ENCODE measurements at places on chromosomes 16 and 17. TPM values are rescaled to one million over a fixed set of nuclear protein-coding genes. Genes with fewer than 3 reads are reported as not detected.

DNA sequence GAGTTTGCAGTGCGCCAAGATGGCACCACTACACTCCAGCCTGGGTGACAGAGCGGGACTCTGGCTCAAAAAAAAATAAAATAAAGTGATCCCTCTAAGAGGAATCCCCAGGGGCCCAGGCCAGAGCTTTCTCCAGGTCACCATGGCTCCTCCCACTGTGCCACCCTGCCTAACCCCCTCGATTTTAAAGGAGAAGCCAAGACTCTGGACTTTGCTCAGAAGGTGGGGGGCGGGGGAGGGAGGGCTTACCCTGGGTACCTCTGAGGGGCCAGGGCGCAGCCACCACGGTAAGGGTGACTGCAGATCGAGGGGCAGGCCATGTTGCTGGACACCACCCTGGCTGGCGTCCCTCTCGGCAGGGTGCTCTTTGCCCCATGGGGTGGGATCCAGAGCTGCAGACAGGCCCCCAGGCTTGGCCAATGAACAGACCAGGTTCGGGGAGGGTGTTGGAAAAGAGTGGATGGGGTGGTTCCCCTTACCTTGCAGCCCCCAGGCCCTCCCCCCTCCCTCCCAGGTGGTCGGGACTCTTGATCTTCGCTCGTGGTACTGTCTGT lies 455 bp upstream of the GRB7 start:
- peak overlapping the region; percentile 74 for H3K27ac ChIP-seq
- peaks cover 4% of the 10 kb centered on the region for H3K36me3 ChIP-seq
- H3K27me3 ChIP-seq: peaks cover 32% of the 10 kb centered on the region
- peak overlapping the region; percentile 53 for H3K4me3 ChIP-seq
- H3K4me1 ChIP-seq: peaks cover 14% of the 10 kb centered on the region

DNA sequence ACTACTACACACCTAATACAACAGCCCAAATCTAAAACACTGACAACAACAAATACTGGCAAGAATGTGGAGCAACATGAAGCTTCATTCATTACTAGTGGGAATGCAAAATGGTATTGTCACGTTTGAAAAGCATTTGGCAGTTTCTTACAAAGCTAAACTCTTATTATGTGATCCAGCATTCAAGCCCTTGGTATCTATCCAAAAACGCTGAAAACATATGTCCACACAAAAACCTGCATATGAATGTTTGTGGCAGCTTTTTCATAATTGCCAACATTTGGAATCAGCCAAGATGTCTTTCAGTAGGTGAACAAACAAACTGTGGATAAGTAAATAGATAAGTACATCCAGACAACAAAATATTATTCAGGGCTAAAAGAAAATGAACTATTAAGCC lies 501.1 kb upstream of the KIF2B start:
- no peak overlapping the region for H3K27ac ChIP-seq
- no peak overlapping the region for H3K4me3 ChIP-seq
- no peaks in the 10 kb centered on the region for H3K4me1 ChIP-seq
- no peaks in the 10 kb centered on the region for H3K36me3 ChIP-seq
- no peaks in the 10 kb centered on the region for H3K27me3 ChIP-seq

- peaks cover 51% of the 10 kb centered on the region for H3K4me1 ChIP-seq
- no peaks in the 10 kb centered on the region for H3K27me3 ChIP-seq
- H3K36me3 ChIP-seq: peaks cover 83% of the 10 kb centered on the region
- peak overlapping the region; percentile 51 for H3K27ac ChIP-seq
- no peak overlapping the region for H3K4me3 ChIP-seq
- no peak for DNase-seq
Measured at GRCh38 chr16:11734653-11735043, 8.0 kb downstream of the TXNDC11 start.

GRCh38 chr16:85453194-85453678 lies 159.9 kb upstream of the GSE1 start:
- peaks cover 20% of the 10 kb centered on the region for H3K4me1 ChIP-seq
- no peak overlapping the region for H3K27ac ChIP-seq
- H3K27me3 ChIP-seq: no peaks in the 10 kb centered on the region
- no peaks in the 10 kb centered on the region for H3K36me3 ChIP-seq

GRCh38 chr17:56970974-56971373 lies 7.0 kb upstream of the SCPEP1 start:
- no peaks in the 10 kb centered on the region for H3K36me3 ChIP-seq
- no peak overlapping the region for H3K4me3 ChIP-seq
- DNase-seq: no peak
- H3K27ac ChIP-seq: no peak overlapping the region
- H3K4me1 ChIP-seq: no peaks in the 10 kb centered on the region

DNA sequence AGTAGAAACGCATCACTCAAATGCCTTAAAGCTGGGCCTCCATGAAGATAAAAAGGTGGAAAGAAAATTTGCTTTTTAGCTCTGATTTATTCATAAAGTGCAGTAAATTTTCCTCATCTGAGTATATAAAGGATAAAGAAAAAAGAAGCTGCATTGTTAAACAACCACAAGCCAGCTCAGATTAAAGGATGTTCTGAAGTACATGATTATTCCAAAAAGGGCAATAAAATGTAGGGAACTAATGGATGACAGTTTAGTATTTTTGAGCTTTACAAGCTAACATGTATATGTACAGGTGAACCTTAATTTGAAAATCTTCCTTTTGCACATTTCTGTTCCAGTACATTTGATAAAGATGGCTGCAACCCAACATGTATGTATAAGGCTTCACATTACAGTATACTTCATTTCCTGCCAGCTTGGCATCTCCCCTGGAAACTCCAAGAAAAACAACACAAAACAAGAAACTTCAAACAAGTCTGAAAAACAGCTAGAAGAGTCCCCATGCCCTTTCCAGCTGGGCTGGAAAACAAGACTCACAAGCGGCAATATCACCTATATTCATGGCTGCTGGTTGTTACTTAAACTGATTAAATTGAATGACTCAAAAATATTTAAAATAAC lies 225.7 kb downstream of the CEP112 start:
- no peaks in the 10 kb centered on the region for H3K36me3 ChIP-seq
- no peaks in the 10 kb centered on the region for H3K4me1 ChIP-seq
- DNase-seq: no peak
- no peaks in the 10 kb centered on the region for H3K27me3 ChIP-seq
- H3K4me3 ChIP-seq: no peak overlapping the region

GRCh38 chr17:15954222-15954621 lies 9.3 kb downstream of the ADORA2B start:
- peaks cover 7% of the 10 kb centered on the region for H3K4me1 ChIP-seq
- H3K27me3 ChIP-seq: no peaks in the 10 kb centered on the region
- H3K36me3 ChIP-seq: no peaks in the 10 kb centered on the region
- no peak overlapping the region for H3K4me3 ChIP-seq
- DNase-seq: no peak

DNA sequence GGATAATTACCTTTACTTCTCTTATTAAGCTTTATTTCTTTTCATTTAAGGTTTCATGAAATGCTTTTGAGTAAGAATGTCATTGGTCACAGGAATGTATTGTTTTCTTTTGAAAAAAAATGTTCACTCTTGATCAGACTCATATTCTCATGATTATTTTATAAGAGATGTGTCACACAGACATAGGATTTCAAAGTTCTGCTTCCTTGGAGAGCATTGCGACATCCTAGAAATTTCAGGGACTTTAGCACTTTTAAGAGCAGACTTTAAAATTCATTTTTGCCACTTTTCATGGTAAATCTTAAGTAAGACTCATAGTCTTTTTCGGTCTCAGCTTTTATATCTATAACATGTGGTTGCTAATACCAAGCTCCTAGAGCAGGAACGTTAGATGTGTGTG lies 314.7 kb downstream of the CDH8 start:
- no peak overlapping the region for H3K4me3 ChIP-seq
- no peak overlapping the region for H3K27ac ChIP-seq
- no peaks in the 10 kb centered on the region for H3K36me3 ChIP-seq
- no peaks in the 10 kb centered on the region for H3K27me3 ChIP-seq

- H3K27me3 ChIP-seq: no peaks in the 10 kb centered on the region
- peak; percentile 98 for DNase-seq
- peak overlapping the region; percentile 92 for H3K4me3 ChIP-seq
- H3K27ac ChIP-seq: peak overlapping the region; percentile 86
- H3K4me1 ChIP-seq: peaks cover 47% of the 10 kb centered on the region
- no peaks in the 10 kb centered on the region for H3K36me3 ChIP-seq
Measured at GRCh38 chr17:21287703-21288449, 3.4 kb downstream of the MAP2K3 start.

LYRM9 gene
- total RNA-seq: 9.0 TPM

CCL17 gene
- total RNA-seq: 15.5 TPM

TPSD1 gene
- total RNA-seq: 9.4 TPM

PRSS22 gene
- total RNA-seq: 15.2 TPM
